Karpas-422 (cell line): ENCODE measurements at places on chromosomes 7 and 10.

DNA sequence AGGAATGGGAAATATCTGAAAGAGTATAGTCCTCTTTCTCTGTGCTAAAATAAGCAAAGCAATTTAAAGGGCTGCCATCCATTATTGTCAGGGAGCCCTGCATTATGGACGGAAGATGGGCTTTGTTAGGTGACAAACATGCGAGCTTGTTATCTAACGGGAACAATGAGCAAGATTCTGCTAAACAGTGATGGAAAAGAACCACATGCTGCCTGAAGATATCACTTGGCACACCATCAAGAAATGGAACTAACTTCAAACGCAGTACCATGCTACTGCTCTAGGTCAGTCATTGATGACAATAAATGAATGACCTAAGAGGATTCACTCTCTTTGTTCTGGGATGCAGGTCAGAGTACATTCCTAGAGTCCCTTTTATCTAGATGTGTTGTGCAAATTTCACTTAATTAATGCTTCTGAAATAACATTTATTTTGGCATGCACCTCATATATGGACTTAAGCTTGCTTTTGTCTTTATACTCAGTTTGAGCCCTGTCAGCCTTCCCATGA, 175.7 kb upstream of the PTN start:
- H3K36me3 ChIP-seq = no peaks in the 10 kb centered on the region
- no peaks in the 10 kb centered on the region for H3K27me3 ChIP-seq
- no peaks in the 10 kb centered on the region for H3K4me1 ChIP-seq
- H3K4me3 ChIP-seq = no peak overlapping the region

DNA sequence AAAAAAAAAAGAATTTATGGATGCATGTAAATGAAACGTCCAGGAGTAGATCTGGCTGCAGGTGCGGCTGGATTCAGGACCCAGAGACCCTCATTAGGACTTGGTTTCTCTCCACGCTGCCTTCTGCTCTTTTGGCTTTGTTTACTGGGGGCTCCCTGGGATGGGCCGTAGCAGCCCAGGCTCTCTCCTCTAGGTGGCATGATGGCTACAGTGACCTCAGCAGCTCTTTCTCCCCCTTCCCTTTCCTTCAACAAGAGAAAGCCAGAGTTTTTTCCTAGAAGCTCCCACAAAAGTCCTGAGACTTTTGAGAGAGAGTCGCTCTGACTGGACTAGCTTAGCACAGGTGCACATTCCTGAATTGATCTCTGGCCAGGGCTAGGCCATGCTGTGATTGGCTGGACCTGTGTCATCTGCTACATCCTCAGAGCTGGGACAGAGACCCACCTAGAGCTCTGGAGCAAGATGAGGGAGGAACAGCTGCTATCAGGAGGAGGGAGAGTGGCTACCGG, 67.8 kb upstream of the PDCD4 start:
- H3K27me3 ChIP-seq = no peaks in the 10 kb centered on the region
- H3K4me1 ChIP-seq = peaks cover 23% of the 10 kb centered on the region
- no peaks in the 10 kb centered on the region for H3K36me3 ChIP-seq
- peak; percentile 74 for DNase-seq
- H3K27ac ChIP-seq = no peak overlapping the region

DNA sequence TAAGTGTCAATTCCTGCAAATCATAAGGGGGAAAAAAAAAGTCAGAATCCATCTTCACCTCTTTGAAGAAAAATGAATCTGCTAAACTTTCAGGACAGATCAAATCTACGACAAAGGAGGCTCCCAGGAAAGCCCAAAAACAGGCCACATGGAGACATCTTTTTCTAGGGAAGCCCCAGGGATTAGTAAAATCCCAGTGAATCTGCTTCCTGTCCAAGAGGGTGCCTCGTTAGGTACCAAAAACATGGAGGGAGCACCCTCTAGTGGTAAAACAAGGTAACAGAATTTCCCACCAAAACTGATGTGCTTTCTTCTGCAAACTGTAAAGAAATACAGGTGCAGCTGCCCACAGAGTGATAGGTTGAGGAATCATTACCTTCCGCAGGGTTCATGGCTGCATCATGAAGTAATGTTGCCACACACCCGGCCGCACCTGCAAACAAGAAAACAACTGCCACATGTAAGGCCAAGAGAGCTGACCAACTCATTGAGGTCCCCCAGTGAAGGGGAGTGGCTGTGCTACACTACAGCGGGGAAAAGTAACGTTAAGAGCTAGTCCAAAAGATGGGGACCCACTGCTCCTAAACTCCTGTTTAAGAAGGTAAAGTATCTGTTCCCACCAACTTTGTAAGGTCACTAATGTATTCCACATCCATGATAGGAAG, 7.9 kb downstream of the SLC25A28 start:
- H3K36me3 ChIP-seq = peaks cover 15% of the 10 kb centered on the region; the same call in 1 of the 2 replicates
- DNase-seq = peak; percentile 81
- no peaks in the 10 kb centered on the region for H3K27me3 ChIP-seq
- peaks cover 10% of the 10 kb centered on the region for H3K4me1 ChIP-seq
- no peak overlapping the region for H3K4me3 ChIP-seq

GRCh38 chr10:114334301-114334700, 70.0 kb downstream of the AFAP1L2 start:
- H3K27ac ChIP-seq = no peak overlapping the region
- no peaks in the 10 kb centered on the region for H3K27me3 ChIP-seq
- no peaks in the 10 kb centered on the region for H3K4me1 ChIP-seq
- no peak for DNase-seq
- no peaks in the 10 kb centered on the region for H3K36me3 ChIP-seq

- H3K27me3 ChIP-seq = no peaks in the 10 kb centered on the region
- DNase-seq = no peak
- no peak overlapping the region for H3K27ac ChIP-seq
- H3K36me3 ChIP-seq = no peaks in the 10 kb centered on the region
- H3K4me1 ChIP-seq = peaks cover 47% of the 10 kb centered on the region
- H3K4me3 ChIP-seq = no peak overlapping the region
These were observed 33.7 kb downstream of the ZMIZ1 start for GRCh38 chr10:79102498-79102874.

GRCh38 chr10:31419394-31420063, 100.5 kb downstream of the ZEB1 start:
- peaks cover 22% of the 10 kb centered on the region for H3K4me1 ChIP-seq
- no peak overlapping the region for H3K4me3 ChIP-seq
- H3K36me3 ChIP-seq = peaks cover 2% of the 10 kb centered on the region; the same call in 1 of the 2 replicates

- H3K4me3 ChIP-seq = no peak overlapping the region
- no peak overlapping the region for H3K27ac ChIP-seq
- H3K36me3 ChIP-seq = no peaks in the 10 kb centered on the region
- no peak for DNase-seq
These were observed 30.8 kb upstream of the ZNF488 start for GRCh38 chr10:47414752-47415519.

DNA sequence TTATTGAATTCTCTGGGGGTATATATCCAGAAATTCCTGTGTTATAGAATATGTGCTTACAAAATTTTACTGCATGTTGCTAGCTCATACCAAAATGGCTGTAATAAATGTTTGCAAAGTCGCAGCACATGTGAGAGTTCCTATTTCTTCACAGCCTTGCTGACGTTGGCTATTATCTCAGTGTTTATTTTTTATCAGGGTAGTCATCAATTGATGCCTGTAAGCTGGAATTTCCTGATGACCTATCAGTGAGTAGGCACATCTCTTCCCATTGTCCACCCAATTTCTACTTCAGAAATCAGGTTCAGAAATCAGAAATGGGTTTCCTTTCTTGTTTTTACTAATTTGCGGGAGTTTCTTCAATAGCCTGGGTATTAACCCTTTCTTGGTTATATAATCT, 268.1 kb upstream of the FZD8 start:
- no peak for DNase-seq
- no peaks in the 10 kb centered on the region for H3K36me3 ChIP-seq
- no peak overlapping the region for H3K27ac ChIP-seq
- no peaks in the 10 kb centered on the region for H3K27me3 ChIP-seq
- H3K4me1 ChIP-seq = no peaks in the 10 kb centered on the region
- H3K4me3 ChIP-seq = no peak overlapping the region

DNA sequence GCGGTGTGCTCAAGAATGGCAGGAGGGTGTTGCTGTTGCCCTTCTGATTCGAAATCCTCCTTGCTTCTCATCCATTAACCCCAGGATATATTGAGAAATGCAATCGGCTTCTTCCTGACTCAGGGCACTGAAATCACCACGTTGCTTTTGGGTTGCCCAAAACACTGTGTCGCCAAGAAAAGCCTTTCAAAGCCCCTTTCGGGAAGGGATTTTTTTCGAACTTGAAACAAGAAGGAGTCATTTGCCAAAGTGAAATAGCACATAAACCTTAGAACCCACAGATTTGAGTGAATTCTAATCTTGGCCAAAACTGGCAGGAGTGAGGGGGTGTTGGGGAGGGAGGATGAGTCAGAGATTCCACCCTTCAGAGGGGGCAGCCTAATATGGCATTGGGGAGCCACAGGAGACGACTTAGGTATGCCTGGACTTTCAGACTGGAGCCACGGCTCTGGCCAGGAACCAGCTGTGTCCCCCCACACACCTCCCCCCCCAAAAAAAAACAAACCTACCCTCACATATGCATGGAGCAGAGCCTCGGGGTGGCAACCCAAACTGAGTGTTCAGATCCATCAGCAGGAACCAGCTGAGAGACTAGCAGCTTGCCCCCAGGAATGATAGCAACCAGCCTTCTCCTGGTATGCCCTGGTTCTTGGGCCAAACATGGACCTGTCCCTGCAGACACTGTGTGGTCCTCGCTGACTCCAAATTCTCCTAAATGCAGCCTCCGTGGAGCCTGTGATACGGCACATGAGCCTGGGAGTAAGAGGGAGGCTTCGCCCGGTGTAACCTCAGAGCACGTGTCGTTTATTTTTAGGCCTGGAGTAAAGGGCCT, 138.4 kb downstream of the FGFR2 start:
- no peak overlapping the region for H3K27ac ChIP-seq
- H3K4me1 ChIP-seq = no peaks in the 10 kb centered on the region
- H3K36me3 ChIP-seq = no peaks in the 10 kb centered on the region
- H3K4me3 ChIP-seq = no peak overlapping the region

GRCh38 chr10:124090601-124091209, 2.7 kb downstream of the CHST15 start:
- H3K27me3 ChIP-seq = no peaks in the 10 kb centered on the region; the same call in 1 of the 2 replicates
- no peak overlapping the region for H3K4me3 ChIP-seq
- no peak for DNase-seq
- no peak overlapping the region for H3K27ac ChIP-seq
- no peaks in the 10 kb centered on the region for H3K4me1 ChIP-seq

DNA sequence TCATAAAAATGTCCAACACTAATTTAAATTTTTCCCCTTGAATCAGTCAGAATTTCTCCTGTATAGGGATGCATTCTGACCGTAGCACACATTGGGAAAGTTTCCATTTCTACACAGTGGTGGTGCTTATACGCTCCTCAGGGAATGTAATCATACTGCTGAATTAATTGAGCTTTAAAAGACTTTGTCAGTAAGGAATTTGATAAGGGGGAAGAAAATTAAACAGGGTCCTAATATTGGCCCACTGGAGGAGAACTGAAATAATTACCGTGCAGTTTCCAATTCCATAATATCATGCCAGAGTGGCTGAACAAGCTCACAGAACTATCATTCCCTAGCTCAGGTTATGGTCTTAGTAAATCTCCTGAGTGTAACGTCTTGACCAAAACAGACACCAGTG, 1041.9 kb downstream of the NRG3 start:
- no peak overlapping the region for H3K4me3 ChIP-seq
- no peak overlapping the region for H3K27ac ChIP-seq
- no peak for DNase-seq
- H3K4me1 ChIP-seq = no peaks in the 10 kb centered on the region

GRCh38 chr10:10811562-10811961, 206.1 kb upstream of the CELF2 start:
- no peaks in the 10 kb centered on the region for H3K27me3 ChIP-seq
- H3K4me1 ChIP-seq = no peaks in the 10 kb centered on the region
- H3K36me3 ChIP-seq = no peaks in the 10 kb centered on the region
- no peak overlapping the region for H3K27ac ChIP-seq
- no peak for DNase-seq

DNA sequence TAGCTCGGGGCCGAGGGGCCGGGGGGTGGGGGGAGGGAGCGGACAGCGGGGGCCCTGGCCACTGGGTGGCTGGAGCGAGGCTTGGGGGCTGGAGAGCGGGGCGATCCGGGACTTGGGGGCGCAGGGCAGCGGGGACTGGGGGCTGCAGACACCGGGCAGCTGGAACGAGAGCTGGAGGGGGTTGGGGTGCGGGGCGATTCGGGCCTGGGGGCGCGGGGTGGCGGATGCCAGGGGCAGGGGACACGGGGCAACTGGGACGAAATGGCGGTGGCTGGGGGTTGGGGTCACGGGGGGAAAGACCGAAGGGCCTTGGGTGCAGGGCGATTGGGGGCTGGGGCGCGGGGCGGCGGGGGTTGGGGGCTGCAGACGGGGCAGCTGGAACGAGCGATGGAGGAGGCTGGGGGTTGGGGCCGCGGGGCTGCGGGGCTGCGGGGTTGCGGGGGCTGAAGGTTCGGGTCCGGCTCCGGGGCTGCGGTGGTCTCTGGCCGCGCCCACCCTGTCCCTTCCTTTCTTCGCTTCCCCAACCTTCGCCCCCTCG, 590 bp downstream of the COL26A1 start:
- no peaks in the 10 kb centered on the region for H3K36me3 ChIP-seq
- no peaks in the 10 kb centered on the region for H3K27me3 ChIP-seq
- H3K27ac ChIP-seq = no peak overlapping the region

DNA sequence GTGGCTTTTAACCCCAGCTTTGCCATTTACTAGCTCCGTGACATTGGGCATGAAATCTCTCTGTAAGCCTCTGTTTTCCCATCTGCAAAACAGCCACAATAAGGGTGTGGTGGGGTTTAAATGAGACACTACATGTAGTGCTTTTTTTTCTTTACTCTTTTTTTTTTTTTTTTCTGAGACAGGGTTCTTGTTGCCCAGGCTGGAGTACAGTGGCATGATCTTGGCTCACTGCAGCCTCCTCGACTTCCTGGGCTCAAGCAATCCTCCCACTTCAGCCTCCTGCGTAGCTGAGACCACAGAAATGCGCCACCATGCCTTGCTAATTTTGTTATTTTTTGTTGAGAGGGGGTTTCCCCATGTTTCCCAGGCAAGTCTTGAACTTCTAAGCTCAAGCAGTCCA, 8.3 kb upstream of the DENND10 start:
- H3K27me3 ChIP-seq = no peaks in the 10 kb centered on the region; the same call in 1 of the 2 replicates
- DNase-seq = no peak
- H3K4me1 ChIP-seq = peaks cover 8% of the 10 kb centered on the region; the same call in 1 of the 2 replicates
- no peak overlapping the region for H3K27ac ChIP-seq
- H3K4me3 ChIP-seq = no peak overlapping the region
- no peaks in the 10 kb centered on the region for H3K36me3 ChIP-seq

GRCh38 chr10:86644794-86645445, 9.4 kb upstream of the OPN4 start:
- DNase-seq = no peak
- peak overlapping the region; percentile 87 for H3K27ac ChIP-seq
- H3K4me3 ChIP-seq = no peak overlapping the region

- no peak overlapping the region for H3K27ac ChIP-seq
- no peaks in the 10 kb centered on the region for H3K36me3 ChIP-seq
- DNase-seq = no peak
These were observed 199.6 kb downstream of the CXCL12 start for GRCh38 chr10:44185315-44185666.

GRCh38 chr10:44958898-44959246, 730 bp upstream of the RASSF4 start:
- H3K27ac ChIP-seq = no peak overlapping the region; the same call in 1 of the 2 replicates
- no peak for DNase-seq
- no peaks in the 10 kb centered on the region; the same call in 1 of the 2 replicates for H3K27me3 ChIP-seq
- H3K4me1 ChIP-seq = peaks cover 50% of the 10 kb centered on the region
- H3K4me3 ChIP-seq = peak overlapping the region; percentile 79
- peaks cover 3% of the 10 kb centered on the region; the same call in 1 of the 2 replicates for H3K36me3 ChIP-seq
